ENCODE measurements at places on chromosomes 12 and 14. TPM values are rescaled to one million over a fixed set of nuclear protein-coding genes. Genes with fewer than 3 reads are reported as not detected.

The CLEC2A gene
- total RNA-seq = not detected

The RGS6 gene
- total RNA-seq = not detected

The TMEM119 gene
- total RNA-seq = 61.6 TPM

The TBX3 gene
- total RNA-seq = 160 TPM

The ARHGEF40 gene
- 42.8 TPM for total RNA-seq

The SMIM41 gene
- 0.37 TPM for total RNA-seq

The C1R gene
- total RNA-seq = 27.1 TPM

The ZC2HC1C gene
- total RNA-seq = 1.8 TPM

The ZDHHC22 gene
- not detected for total RNA-seq

The NTS gene
- total RNA-seq = 9.1 TPM

The MGAT2 gene
- total RNA-seq = 106 TPM

The LMNTD1 gene
- 1.9 TPM for total RNA-seq

The OAS2 gene
- 0.77 TPM for total RNA-seq

The ADCY4 gene
- 8.1 TPM for total RNA-seq

All from uterine smooth muscle cell (primary cell).